Fibroblast of skin of back (primary cell): ENCODE measurements at places on chromosomes 4 and X.
A peak's percentile ranks its signal among the peaks of the same experiment; 100 is the strongest.

DNA sequence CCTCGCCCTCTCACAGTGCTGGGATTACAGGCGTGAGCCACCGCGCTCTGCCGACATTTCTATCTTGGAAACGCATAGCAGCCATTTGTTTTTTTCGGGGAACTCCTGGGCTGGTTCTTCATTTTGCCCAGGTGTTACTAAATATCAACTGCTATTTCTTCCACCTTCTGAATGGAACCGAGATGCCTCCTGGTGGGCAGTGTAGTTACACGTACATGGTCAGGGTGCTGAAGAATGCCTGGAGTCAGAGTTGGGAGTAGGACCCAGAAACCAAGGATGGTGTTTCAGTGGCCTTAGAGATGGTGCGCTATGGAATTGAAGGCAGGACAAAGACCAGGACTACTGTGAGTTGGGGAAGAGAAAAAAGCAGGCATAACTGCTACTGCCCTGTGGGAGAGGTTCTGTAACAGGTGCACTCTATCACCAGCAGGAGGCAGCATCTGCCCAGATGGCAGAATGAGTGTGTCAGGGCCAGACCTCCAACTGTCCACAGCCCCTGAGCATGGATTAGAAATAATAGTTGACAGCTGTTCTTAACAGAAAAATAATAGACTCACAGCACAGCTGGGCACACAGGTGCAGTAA is 81.7 kb downstream of the ZC4H2 start:
- peak; percentile 4 for DNase-seq

GRCh38 chr4:18689308-18690115 is 668.0 kb upstream of the LCORL start:
- DNase-seq = peak; percentile 54

DNA sequence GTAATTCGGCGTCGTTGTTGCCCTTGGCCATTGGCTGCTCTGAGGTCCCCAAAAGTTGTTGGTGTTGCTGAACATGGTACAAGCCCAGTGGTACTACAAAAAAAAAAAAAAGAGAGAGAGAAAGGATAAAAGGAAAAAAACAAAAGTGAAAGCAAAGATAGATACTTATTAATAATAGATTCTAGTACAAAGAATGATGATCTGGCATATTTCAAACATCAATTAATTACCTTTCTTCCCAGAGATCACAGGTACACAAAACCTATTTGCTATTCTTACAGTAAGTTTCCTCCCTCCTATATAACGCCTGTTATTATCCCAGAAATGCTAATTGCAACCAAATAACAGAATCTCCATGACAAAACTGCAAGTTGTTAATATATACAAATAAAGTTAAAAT is 188.9 kb downstream of the FBXW7 start:
- no peak for DNase-seq

DNA sequence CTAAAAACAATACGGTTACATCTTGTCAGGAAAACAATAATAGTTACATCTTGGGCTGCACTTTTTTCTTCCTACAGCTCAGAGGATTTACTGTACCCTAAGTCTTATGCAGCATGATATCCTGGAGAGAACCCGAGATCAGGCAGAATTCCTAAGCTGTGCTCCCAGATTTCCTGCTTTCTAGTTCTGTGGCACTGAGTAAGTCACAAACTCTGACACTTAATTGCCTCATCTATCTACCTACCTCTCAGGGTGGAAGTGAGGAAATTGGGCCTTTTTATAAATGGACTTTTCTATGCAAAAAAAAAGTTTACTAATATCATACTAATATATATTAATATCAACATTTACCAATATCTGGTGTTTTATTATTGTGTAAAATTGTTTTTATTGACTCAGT is 438.5 kb downstream of the INPP4B start:
- no peak for DNase-seq

GRCh38 chr4:76993787-76994641 is 44.5 kb downstream of the SEPTIN11 start:
- DNase-seq = no peak

GRCh38 chr4:10099499-10100325 is 16.9 kb downstream of the WDR1 start:
- DNase-seq = no peak

DNA sequence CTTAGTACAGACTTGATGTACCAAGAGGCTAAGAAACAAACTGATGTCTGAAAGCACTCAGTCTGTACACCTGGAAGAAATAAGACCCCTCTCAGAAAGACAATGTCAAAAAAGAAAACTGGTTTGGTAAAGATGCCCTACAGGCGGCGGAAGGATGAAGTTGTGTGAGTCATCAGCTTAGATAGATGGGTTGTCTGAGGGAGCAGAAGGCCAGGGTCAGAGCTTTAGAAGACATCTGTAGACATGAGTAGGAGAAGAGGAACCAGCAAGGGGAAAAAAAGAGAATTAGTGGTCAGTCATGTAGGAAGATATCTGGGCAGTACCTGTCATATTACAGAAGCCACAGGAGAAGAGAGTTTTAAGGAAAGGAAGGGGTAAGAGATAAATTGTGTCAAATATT is 8.3 kb downstream of the SRPX2 start:
- DNase-seq = no peak
